Globus pallidus (tissue), 1 donor: ENCODE measurements at places on chromosomes 6 and 20.

GRCh38 chr6:154782193-154782592 is 49.0 kb downstream of the SCAF8 start:
- DNase-seq, result no peak

DNA sequence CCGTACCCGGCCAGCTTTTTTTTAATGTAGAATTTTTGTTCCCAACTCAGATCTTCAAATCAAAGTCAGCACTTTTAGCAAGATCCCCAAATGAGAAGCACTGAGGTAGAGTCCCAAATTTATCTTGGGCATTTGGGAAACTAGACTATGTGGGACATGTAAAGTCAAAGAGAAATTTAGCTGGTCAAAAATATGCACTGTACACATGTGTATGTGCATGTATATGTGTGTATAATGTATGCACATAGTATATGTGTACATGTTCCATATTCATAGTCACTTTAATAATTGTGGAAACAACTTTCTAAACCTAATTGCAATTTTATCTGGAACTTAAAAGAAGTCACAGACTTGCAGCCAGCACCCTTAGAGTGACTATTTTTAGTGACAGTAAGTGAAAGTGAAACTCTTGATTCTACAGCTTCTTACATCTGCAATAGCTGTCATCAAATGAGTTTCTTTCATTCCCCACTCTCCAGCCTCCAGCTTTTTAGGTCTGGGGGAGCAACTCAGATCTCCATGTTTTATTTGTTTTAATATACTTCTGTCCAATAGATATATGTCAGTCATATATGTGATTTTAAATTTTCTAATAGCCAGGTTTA is 53.6 kb downstream of the CDC40 start:
- no peak for DNase-seq

DNA sequence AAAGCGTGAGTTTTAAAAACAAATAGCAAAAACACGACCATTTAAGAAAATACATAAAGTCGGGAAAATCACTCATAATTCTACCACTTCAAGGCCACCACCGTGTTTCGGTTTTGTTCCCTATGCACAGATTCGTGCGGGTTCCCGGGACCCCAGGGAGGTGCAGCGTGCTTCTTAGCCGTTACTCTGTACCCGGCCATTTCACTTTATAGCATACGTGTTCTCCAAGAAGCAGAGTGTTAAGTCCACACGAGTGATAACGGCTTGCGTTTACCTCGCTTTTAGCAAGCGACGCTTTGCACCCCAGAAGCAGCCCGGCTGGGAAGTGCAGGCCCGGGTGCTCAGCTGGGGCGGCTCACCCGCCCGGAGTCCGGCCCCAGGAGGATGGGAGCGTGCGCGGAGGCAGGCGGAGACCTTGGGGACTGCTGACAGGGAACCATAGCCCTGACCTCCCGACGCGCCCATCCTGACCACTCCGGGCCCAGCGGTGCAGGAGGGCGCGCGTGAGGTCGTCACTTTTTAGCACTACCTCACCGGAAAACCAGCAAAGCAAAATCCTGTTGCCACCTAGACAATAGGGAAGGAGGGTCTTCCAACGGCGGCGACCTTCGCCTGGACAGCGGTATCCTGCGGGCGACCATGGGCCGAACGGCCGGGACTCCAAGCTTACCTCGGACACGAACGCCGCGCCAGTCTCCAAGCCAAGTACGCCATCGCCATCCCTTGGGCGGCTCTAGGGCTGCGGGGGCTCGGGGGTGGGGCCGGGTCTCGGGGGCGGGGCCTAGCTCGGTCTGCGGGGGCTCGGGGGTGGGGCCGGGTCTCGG is at the start of gene ECI2:
Gene ECI2 (minus strand): TSS at position 735 of the 824 bp plus-strand sequence. CDS start 15 bp downstream, at position 720.
- DNase-seq, result peak; percentile 62

- DNase-seq, result peak; percentile 13
Observed at GRCh38 chr20:23235173-23236027, 115.2 kb upstream of the NXT1 start.

DNA sequence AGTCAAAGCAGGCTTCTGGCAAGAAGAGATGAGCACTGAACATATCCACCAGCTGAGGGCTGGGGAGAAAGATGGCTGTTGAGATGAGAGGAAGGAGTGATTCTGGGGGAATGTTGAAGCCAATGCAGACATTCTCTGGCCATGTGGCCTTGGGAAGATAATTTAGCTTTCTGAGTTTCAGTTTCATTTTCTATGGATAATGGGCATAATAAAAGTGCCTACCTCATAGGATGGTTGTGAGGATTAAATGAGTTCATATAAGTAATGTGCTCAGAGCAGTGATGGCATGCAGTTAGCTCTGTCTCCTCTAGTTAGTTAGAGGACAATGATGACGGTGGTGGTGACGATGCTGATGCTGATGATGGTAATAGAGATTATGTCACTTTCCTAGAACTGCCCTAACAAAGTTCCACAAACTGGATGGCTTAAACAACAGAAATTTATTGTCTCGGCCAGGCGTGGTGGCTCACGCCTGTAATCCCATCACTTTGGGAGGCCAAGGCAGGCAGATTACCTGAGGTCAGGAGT is 18.5 kb upstream of the KCNK5 start:
- DNase-seq, result no peak

DNA sequence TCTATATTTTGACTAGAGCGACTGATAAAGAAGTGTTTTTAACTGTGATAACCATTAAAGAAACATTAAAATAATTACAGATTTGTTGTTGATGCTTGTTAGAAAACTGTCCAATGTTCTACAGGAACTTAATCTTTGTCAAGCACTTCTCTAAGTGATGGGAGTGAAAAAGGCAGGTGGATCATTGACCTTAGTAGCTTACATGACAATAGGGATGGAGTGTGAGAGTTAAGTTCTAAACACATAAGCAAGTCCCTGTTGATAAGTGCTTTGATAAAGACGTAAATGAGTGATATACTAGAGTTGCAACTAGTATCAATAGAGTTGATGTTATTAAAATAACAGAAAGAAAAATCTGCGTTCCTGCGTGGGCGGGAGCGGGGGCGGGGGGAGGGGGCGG is 931.5 kb upstream of the EPHA7 start:
- no peak for DNase-seq
